ENCODE measurements at places on chromosomes 2 and 18.

GRCh38 chr2:39954346-39954745, 175.3 kb upstream of the THUMPD2 start:
- DNase-seq: no peak

- DNase-seq: no peak
Observed at GRCh38 chr2:157692768-157693167, 64.1 kb upstream of the ACVR1C start.

DNA sequence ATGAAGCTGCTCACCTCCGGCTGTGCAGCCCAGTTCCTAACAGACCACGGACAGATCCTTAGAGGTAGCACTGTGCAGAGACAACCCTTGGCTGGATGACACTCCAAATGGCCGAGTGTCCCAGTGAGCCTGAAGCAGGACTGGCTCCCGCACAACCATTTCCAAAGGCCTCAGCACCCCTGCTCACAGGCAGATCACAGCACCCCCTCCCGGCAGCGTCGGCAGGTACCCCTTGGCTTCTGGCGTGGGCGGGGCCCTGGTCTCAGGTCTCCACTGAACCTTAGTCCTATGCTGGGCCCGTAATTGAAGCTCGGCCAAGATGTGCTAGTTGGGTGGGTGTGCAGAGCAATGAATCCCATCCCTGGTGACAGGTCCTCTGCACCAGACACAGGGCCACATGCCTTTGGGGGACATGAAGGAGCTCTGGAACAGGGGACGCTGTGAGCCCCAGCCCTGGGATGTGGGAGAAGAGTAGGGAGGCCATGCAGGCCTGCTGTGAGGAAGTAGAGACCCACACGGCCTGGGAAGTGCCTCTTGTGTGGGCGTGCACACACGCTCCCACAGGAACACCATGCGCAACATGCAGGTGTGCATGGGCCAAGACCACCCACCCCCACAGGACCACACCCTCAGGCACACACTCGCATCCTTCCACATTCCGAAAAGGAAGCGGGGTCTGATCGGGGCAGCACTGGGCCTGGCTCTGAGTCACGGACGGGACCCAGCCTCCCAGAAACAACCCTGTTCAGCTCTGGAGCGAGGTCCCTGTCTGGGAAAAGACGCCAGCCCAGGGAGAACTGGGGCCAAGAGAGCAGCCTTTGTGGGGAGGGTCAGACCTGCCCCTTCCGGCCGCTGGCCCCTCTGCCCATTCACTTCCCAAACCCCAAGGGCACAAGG, 2.8 kb downstream of the DUSP2 start:
- DNase-seq: no peak

GRCh38 chr2:45699032-45699658, 47.7 kb downstream of the PRKCE start:
- no peak for DNase-seq

- DNase-seq: no peak
Observed at GRCh38 chr2:127463155-127463991, 45.1 kb downstream of the PROC start.

- DNase-seq: peak; percentile 31
Observed at GRCh38 chr2:235852526-235852920, 315.7 kb downstream of the GBX2 start.

DNA sequence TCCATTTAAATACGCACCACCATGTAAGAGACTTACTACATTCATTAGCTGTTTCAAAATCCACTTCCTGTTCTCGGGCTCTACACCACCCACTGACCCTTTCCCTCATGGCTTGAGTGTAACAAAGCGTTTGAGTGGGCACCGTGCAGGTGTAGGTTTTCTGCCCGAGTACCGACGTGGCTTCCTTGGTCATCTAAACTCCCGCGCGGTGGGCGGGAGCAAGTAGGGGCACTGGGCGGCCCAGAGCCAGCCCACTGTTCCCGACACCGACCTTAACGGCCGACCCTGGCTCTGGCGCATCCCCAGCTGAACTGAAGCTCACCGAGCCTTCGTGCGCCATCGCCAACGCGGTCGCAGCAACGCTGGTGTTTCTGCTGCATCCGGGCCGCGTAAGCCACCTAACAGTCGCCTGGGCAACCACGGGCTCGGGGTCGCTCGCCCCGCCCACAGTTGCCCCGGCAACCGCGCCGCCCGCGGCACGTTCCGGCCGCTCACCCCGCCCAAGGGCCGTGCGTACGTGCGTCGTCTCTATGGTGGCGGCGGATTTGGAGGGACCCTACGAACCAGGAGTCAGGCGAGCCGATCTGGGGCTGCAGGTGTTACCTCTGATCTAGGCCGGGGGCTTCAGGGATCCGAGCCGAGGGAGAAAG, at the start of the genes C2orf81 and WDR54:
Gene C2orf81, minus strand, starts transcription at position 399 of the 650 bp plus-strand sequence. Its CDS starts 59 bp downstream, at position 340.
Gene WDR54, plus strand, starts transcription at position 510 of the 650 bp plus-strand sequence. CDS start 424 bp downstream, outside the sequence.
- peak; percentile 71 for DNase-seq

- DNase-seq: no peak
Observed at GRCh38 chr2:19675003-19675629, 226.7 kb downstream of the TTC32 start.

DNA sequence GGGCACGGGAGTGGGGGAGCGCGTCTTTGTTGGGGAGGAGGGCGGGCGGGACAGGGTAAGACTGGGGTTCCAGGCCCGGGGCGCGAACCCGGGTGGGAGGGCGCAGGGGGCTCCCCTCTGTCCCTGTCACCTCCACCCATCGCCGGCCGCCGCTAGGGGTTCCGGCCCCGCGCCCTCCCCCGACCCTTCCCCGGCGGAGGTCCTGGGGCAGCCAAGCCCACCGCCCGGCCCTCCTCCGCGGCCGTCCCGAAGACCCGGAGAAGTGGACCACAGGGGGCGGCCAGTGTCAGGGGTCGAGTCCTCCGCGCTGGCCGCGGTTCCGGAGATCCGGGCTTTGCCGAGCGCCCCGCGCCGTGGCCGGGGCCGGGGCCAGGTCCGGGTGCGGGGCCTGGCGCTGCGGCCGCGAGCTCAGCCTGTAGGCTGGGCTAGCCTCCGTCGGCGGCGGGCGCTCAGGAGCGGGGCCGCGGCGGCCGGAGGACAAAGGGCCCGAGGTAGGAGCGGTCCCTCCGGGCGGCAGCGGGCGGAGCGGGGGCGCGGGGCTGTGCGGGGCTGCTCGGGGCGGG, 16.6 kb upstream of the E2F6 start:
- no peak for DNase-seq

- DNase-seq: peak; percentile 6
Observed at GRCh38 chr2:69735686-69736085, 6.2 kb upstream of the ANXA4 start.

- DNase-seq: no peak
Observed at GRCh38 chr18:79770826-79771225, 26.9 kb upstream of the KCNG2 start.

All from left lobe of liver (tissue), 2 donors.